Naive thymus-derived CD4-positive, alpha-beta T cell (primary cell): ENCODE measurements at places on chromosomes 12 and 14. TPM values are rescaled to one million over a fixed set of nuclear protein-coding genes. Genes with fewer than 3 reads are reported as not detected.

Gene KERA
- total RNA-seq, result not detected

Gene OR10G2
- not detected for total RNA-seq

Gene NTN4
- not detected for total RNA-seq

Gene OVCH1
- not detected for total RNA-seq

Gene SSPN
- total RNA-seq, result not detected in 2 replicates

Gene GLIPR1L2
- 0.22 TPM for total RNA-seq

Gene KRT76
- not detected for total RNA-seq

Gene KRT72
- 149 TPM for total RNA-seq

Gene TRMT61A
- 14.6 TPM for total RNA-seq

Gene LGR5
- not detected in 2 replicates for total RNA-seq

Gene ESR2
- total RNA-seq, result 0.13 TPM

Gene PEX5
- total RNA-seq, result 36.7 TPM

Gene PLCZ1
- total RNA-seq, result not detected in 2 replicates

Gene PRIMA1
- not detected for total RNA-seq

Gene CMTM5
- total RNA-seq, result not detected in 2 replicates

Gene NRIP2
- not detected for total RNA-seq

Gene SIX6
- total RNA-seq, result not detected

Gene AQP2
- total RNA-seq, result not detected in 2 replicates

Gene EIF2S3B
- 2.0 TPM for total RNA-seq

Gene RPL10L
- not detected in 2 replicates for total RNA-seq

Gene AQP5
- total RNA-seq, result not detected

Gene DBX2
- not detected for total RNA-seq

Gene FAM90A1
- total RNA-seq, result 0.37 TPM

Gene CLEC7A
- total RNA-seq, result 121 TPM

Gene KRT81
- total RNA-seq, result not detected

Gene PLEKHH1
- total RNA-seq, result 0.30 TPM

Gene KRT85
- not detected for total RNA-seq

Gene ZNF891
- total RNA-seq, result 6.6 TPM

Gene SYNDIG1L
- total RNA-seq, result not detected

Gene ATL1
- total RNA-seq, result 2.2 TPM

Gene DIO3
- not detected for total RNA-seq

Gene PRPH
- total RNA-seq, result not detected

Gene CRACR2A
- total RNA-seq, result 39.4 TPM

Gene FAIM2
- not detected for total RNA-seq

Gene TSPAN19
- not detected for total RNA-seq

Gene TMX1
- total RNA-seq, result 13.3 TPM

Gene SLC6A13
- not detected for total RNA-seq

Gene DAO
- not detected for total RNA-seq

Gene CLEC4C
- 2.4 TPM for total RNA-seq

Gene OR4K5
- total RNA-seq, result not detected

Gene INSM2
- not detected for total RNA-seq

Gene MARS1
- total RNA-seq, result 229 TPM
